ENCODE measurements at places on chromosomes 2 and 18. TPM values are rescaled to one million over a fixed set of nuclear protein-coding genes. Genes with fewer than 3 reads are reported as not detected.

The ATOH8 gene
- total RNA-seq, result 9.7 TPM

The HADHB gene
- total RNA-seq, result 123 TPM

The THSD7B gene
- total RNA-seq, result 4.4 TPM

The EEF1B2 gene
- total RNA-seq, result 818 TPM

The STON1 gene
- total RNA-seq, result 12.7 TPM

The PLEKHH2 gene
- 8.5 TPM for total RNA-seq

The LIMS3 gene
- 2.6 TPM for total RNA-seq

The NT5DC4 gene
- total RNA-seq, result not detected

The GPR155 gene
- 43.1 TPM for total RNA-seq

The MC4R gene
- not detected for total RNA-seq

The ACVR1 gene
- total RNA-seq, result 18.4 TPM

The UGT1A5 gene
- total RNA-seq, result not detected

The LYG1 gene
- not detected for total RNA-seq

The ASPRV1 gene
- total RNA-seq, result 3.5 TPM

The TGFA gene
- 0.89 TPM for total RNA-seq

The UGT1A4 gene
- total RNA-seq, result 7.2 TPM

The CKAP2L gene
- 2.7 TPM for total RNA-seq

The ADGRF3 gene
- 0.29 TPM for total RNA-seq

The CHRND gene
- not detected for total RNA-seq

The LCT gene
- not detected for total RNA-seq

The COL3A1 gene
- 1,174 TPM for total RNA-seq

The TXNDC2 gene
- not detected for total RNA-seq

The DLGAP1 gene
- total RNA-seq, result 7.0 TPM

The ZNF385B gene
- total RNA-seq, result not detected

The ADD2 gene
- total RNA-seq, result 5.5 TPM

The FAM161A gene
- total RNA-seq, result 6.6 TPM

The PLA2R1 gene
- 6.8 TPM for total RNA-seq

The SP9 gene
- not detected for total RNA-seq

The SCYGR4 gene
- not detected for total RNA-seq

The ZNF521 gene
- 5.7 TPM for total RNA-seq

The BMP10 gene
- total RNA-seq, result 0.37 TPM

The RAB27B gene
- 38.8 TPM for total RNA-seq

The MC2R gene
- not detected for total RNA-seq

The RTP5 gene
- 0.43 TPM for total RNA-seq

The KLHL29 gene
- under 0.01 TPM for total RNA-seq

The SIX3 gene
- not detected for total RNA-seq

The OR6B3 gene
- not detected for total RNA-seq

The LAMA1 gene
- not detected for total RNA-seq

The IKZF2 gene
- 19.3 TPM for total RNA-seq

Data from stomach (tissue), 19 donors.